Bronchial epithelial cell (primary cell): ENCODE measurements at places on chromosomes 13 and 19. TPM values are rescaled to one million over a fixed set of nuclear protein-coding genes. Genes with fewer than 3 reads are reported as not detected.

PLPPR2 gene
- total RNA-seq, result 1.8 and 6.0 TPM in 2 replicates

ZSWIM4 gene
- 3.2 and 5.1 TPM in 2 replicates for total RNA-seq

BST2 gene
- 2.2 and 8.7 TPM in 2 replicates for total RNA-seq

TSKS gene
- total RNA-seq, result not detected in 2 replicates

NTN5 gene
- not detected in 2 replicates for total RNA-seq

CNN1 gene
- not detected in 2 replicates for total RNA-seq

KLK5 gene
- 3.4 and 12.0 TPM in 2 replicates for total RNA-seq

KANK3 gene
- 0.64 and 2.4 TPM in 2 replicates for total RNA-seq

CERS4 gene
- total RNA-seq, result 2.1 and 7.4 TPM in 2 replicates
